SK-MEL-5 (cell line): ENCODE measurements at places on chromosomes 16 and 17.
A peak's percentile ranks its signal among the peaks of the same experiment; 100 is the strongest.

- no peak for DNase-seq
These were observed 116.5 kb upstream of the ADAMTS18 start for GRCh38 chr16:77551357-77551756.

- peak; percentile 91 for DNase-seq
These were observed 8.7 kb downstream of the EIF1 start for GRCh38 chr17:41697122-41697962.

DNA sequence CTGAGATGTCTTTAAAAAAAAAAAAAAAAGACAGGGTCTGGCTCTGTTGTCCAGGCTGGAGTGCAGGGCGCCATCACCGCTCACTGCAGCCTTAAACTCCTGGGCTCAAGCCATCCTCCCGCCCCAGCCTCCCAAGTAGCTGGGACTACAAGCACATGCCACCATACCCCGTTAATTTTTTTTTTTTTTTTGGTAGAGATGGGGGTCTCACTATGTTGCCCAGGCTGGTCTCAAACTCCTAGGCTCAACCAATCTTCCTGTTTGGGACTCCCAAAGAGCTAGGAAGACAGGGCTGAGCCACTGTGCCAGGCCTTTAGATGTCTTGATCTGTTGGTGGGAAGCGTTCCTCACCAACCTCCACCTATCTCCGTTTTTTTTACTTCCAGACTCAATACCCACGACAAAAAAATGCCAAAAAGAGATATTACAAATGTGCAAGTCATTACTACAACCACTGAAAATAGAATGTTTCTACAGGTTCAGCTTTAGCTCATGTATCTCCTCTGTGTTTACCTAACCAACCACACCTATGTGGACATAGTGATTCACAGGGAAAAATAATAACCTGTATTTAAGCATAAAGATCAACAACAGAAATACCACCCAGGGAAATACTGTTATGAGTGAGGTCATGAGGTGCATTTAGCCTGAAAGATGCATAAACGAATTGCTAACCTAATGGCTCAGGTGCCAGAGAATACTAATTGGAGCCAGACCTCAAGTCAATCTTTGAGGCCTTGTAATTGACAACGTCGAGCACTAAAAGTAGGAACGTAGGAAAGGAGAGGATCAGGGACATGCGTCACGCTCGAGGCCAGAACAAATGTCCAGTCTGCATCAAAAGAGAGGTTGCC lies 22.6 kb downstream of the NACA2 start:
- DNase-seq = no peak

- DNase-seq = no peak
These were observed 10.4 kb downstream of the LLGL1 start for GRCh38 chr17:18235743-18236256.

DNA sequence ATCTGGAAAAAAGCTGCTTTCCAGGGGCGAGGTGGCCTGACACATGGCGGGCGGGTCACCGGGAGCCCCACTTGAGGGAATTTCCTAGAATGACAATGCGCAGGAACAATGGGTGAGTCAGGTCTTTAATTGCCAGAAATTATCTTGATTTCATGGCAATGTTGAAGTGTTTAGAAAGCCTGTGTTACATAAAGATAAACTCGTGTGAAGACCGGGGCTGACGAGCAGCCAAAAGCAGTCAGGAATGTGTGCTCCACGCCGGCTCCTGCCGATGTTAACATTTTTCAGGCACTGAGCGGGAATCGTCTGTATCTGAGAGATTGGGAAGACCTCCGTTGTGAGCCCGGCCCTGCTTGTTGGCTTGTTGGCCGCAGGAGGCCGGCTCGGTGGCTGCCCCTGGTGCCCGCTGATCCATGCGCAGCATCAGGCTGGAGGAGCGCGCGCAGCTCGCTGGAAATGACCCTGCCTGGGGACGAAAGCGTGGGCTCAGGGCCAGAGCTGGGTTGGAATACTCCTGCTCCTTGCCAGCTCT lies 353.1 kb downstream of the FOXL1 start:
- no peak for DNase-seq

DNA sequence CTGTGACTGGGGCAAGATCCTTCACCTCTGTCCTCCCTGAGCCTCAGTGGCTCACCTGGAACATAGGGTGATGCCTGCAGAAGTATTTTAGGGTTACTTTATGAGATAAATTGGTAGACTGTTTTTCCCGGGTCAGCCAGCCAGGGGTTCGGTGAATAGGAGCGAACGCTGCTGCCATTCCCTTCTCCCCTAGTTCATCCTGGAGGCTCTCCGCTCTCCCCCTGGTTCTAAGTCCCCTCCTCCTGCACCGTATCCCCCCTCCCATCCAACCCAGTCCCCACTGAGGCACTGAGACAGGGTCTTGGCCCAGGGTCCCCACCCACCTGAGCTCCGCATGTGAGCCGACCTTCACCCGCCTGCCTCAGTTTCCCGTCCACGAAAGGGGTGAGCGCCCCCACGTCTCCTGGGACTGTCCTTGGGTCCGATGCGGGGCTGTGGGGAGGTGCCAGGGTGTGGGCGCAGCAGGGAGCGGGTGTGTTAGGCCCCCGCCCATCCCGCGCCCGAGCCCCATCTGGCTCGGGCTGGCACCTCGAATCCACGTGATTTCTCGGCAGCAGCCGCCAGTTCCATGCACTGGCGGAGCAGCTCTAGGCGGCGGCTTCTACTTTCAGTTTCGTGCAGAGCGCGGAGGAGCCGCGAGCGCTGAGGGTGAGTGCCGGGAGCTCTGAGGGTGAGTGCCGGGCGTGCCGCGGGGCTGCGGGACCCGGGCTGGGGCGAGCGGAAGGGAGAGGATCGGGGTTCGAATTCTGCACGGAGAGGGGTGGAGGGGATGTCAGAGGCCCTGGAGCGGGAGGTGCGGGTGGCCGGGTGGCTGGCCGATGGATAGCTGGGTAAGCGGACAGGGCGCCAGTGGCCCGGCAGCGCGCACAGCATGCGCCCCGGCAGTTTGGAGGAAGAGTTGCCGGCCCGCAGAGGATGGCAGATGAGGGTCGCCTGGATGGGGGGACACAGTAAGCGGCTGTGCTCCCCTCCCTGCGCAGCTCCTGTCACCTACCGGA lies at the start of gene NLRC5:
Gene NLRC5 (plus strand): TSS at position 610 of the 998 bp plus-strand sequence. CDS start 31,156 bp downstream, outside the sequence.
- DNase-seq = peak; percentile 61
